ENCODE measurements at places on chromosomes 7 and 10.

DNA sequence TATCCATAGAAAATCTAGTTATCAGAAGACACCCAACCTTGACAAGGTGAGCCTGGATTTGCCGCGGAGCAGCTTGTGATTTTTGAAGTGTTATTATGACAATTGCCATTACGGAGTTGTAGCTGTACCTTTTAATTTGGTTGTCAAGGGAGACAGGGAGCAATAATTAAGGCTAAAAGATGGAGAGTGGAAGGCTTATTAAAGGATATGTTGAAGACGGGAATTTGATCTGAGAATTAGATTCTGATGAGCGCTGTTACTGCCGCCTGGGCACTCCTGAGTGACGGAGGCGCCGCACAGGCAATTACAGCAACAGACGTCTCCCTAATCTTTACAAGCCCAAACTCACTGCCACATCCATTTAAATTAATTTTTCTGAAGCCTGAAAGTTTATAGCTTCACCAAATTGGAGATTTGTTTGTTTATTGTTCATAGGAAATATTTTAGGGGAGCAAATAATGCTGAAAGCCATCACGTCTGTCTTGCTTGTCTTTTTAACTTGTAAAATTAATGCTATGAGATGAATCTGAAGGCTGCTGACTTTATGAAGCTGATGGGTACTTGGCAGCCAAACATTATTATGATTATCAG, 475.0 kb upstream of the ADARB2 start:
- peak; percentile 34 for DNase-seq

DNA sequence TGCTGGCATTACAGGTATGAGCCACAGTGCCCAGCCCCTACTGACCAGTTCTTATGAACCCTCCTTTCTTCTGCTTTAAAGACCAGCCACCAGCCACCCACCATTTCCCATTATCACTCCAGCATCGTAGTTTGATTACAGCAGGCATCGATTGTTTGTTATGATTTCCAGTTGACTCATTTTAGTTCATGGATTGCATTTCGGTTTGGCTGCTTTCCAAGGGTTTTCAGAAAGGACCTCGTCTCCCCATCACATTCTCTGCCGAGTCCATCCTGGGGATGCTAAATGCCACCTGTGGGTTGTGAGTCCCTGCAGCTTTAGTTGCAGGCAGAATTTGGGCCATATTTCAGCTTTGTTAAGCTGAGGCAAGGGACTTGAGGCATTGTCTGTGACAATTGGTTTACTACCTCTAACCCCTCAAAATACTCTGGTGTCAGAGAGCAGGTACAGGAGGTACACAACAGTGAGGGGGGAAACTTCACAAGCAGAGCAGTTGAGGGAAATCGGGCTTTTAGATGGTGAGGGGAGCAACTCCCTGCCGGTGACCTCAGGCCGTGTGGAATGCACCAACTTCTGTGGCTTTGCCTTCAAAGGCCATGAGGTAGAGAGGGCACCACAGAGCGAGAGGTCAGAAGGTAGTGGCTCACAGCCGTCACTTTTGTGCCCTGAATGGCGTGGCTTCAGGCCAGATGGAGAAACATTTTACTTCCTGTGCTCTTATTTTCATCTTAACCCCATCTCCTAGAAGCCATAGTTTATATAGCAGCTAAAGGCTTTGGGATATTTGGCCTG, 203.8 kb downstream of the CCDC3 start:
- no peak for DNase-seq

- DNase-seq = no peak
These were observed 6.6 kb upstream of the GPER1 start for GRCh38 chr7:1081336-1081735.

DNA sequence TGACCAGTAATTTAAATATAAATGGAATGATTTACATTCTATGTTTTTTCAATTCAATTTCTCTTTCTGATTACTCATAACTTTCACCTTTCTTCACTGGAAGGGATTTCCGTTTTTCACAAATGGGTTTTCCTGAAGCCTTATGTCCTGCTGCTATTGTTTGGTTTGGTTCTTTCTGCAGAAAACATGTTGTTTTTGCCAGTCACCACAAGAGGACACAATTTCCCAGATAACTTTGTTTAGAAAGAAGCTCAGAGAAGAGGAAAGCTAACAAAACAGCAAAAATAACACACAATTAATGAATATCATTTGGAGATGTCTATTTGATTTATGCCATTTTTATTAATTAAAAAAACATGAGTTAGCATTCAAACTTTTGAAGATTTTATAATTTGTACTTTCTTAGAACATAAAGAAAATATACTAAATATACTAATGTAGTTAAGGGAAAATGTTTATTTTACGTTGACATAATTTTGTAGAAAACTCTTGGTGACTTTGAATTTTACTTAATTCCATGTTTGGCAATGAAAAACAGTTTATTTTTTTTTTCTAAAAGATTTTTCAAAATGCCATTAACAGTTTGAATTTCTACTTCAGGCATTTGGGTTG, 4.6 kb upstream of the TWIST1 start:
- DNase-seq = peak; percentile 46

DNA sequence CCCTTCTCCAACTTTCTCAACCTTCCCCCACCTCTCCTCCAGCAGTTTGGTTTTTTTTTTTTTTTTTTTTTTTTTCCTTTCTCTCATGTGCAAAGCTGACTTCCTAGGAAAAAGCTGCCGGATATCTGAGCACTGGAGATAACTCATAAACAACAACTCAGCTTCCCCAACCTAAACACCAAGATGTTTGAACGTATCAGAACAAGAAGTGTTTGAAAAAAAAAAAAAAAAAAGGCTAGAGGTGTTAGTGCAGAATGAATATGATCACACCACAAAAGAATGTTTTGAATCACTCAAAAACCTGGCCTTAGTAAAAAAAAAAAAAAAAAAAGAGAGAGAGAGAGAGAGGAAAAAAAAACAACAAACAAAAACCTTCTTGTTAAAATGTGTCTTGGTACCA, 11.2 kb downstream of the GATA3 start:
- no peak for DNase-seq

GRCh38 chr10:118835682-118836326, 81.0 kb upstream of the CACUL1 start:
- peak; percentile 20 for DNase-seq

DNA sequence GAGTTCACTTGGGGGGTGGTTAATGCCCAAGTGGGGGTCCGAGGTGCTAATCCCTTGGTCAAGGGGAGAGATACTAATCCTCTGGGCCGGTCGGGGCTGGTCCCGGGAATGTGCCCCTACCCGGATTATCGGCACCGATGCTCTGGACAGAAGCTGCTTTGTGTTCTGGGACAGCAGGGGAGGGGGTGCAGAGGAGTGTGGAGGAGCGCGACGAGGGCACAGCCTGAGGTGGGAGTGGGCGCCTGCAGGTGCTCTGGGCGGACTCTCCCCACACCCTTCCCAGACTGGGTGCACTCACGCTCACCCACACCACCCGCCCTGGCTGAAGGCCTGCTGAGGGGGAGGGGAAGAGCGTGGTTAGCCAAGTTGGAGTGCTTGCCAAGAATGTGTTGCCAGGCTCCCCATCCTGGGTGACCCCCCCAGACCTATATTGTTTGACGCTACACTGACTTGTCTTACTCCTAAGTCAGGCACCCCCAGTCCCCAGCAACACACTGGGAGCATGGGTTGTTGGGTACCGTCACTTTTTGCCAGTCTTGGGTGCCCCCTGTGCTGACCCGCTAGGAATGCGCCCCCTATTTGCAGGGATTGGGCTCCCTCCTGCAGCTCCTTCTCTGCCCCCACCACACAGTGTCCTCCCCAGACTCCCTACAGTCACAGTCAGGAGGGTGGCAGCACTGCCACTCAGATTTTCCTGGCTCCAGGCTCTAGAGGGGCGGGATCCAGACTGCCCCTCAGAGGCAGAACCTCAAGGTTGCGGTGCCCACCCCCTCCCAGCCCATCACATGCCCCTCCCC, 1.2 kb downstream of the SLC4A2 start:
- peak; percentile 28 for DNase-seq

- DNase-seq = no peak
These were observed 227.4 kb upstream of the COBL start for GRCh38 chr7:51543801-51544553.

- peak; percentile 15 for DNase-seq
These were observed 116.6 kb upstream of the MACROH2A2 start for GRCh38 chr10:69936091-69936490.

GRCh38 chr10:79890469-79890868, 58.4 kb downstream of the SFTPD start:
- DNase-seq = no peak

GRCh38 chr7:94410413-94411187, 15.9 kb downstream of the COL1A2 start:
- no peak for DNase-seq

- DNase-seq = no peak
These were observed 52.7 kb downstream of the FIGNL1 start for GRCh38 chr7:50397320-50397970.

GRCh38 chr10:96609510-96609909, 22.7 kb upstream of the TM9SF3 start:
- DNase-seq = peak; percentile 37

DNA sequence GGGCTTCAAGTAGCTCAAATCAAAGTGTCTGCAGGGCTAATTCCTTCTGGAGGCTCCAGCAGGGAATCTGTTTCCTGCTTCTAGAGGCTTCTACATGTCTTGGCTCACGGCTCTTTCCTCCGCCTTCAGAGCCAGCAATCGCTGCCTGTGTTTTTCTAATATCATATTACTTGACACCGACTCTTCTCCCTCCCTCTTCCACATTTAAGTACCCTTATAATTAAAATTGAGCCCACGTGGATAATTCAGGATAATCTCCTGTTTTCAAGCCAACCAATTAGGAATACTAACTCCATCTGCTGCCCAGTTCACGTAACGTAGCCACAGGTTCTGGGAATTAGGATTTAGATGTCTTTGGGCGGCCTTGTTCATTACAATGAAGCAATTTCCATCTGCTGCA, 372.2 kb downstream of the DPP6 start:
- peak; percentile 96 for DNase-seq

DNA sequence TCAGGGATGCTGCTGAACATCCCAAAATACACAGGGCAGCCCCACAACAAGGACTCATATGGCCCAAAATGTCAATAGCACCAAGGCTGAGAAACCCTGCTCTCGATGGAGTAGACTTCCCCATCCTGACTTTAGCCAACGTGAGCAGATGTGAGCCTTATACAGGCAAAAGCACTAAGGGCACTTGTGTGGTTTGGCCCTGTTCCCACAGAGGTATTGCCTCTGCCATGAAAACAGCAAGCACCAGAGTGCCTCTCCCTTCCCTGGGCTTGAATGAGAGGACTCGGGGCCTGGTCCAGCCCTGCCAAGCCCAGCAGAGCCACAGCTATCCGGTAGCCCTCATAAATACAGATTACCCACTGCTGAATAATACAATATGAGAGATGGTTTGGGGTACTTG, 47.5 kb downstream of the ACSM6 start:
- no peak for DNase-seq

DNA sequence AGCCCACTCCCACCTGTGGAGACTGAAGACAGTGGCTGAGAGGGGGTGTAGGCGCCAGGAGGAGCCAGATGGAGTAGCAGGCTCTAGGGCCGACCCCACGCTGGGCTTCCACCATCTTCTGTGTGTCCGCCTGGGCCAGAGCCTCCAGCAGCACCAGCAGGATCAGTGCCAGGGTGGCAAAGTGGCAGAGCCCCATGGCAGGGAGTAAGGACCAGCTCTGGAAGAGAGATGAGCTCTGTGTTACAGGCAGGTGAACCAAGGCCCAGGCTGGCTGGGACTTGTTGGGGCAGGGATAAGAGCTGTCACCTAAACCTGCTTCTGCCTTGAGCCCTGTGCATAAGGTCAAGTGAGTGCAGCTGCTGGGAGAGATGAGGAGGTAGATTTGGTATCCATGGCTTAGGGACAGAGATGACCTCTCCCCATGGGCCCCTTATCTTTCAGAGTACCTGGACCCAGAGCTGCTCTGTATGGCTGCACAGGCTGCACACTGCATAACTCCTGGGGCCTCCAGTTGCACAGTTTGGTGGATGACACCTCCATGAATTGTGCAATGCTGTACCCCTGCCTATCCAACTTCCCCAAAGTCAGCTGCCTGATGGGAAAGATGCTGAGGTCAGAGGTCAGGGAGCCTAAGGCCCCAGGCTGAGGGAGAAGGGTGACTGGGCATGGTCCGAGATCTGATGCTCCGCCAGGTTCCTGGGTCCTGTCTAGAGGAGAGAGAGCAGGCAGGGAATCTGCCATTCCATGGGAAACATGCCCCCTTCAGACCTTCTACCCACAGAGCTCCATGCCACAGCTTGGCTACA, 7.4 kb upstream of the SAMD8 start:
- no peak for DNase-seq

GRCh38 chr7:45874408-45875131, 1.7 kb upstream of the CCDC201 start:
- no peak for DNase-seq

- DNase-seq = no peak
These were observed 1.7 kb downstream of the ZFYVE27 start for GRCh38 chr10:97738616-97739015.
